Effector memory CD4-positive, alpha-beta T cell (primary cell): ENCODE measurements at places on chromosomes 5 and 9.

- no peak for DNase-seq
Measured at GRCh38 chr9:92725766-92726165, 38.9 kb downstream of the BICD2 start.

DNA sequence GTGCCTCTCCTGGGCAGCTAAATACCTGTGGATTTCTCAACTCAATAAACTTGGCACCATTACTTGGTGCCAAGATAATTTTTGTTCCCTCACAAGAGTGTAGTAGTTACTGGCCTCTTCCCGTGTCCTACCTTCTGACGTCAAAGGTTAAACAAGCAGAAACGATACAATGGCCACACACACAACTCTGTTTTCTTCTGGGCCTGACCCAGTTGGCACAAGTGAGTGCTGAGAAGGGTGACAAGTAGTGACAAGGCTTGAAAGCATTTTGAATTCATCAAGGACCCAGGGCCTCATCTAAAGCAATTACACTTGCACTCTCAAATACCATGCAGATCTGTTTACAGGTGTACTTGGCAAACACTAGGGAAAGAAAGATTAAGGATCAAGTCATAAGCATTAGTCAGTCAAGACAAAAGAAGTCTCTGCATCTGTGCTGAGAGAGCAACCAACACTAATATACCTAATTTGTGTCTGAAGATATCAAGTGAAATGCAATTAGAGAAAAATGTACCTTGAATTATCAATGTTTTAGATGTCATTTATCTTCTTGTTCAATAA lies 30.8 kb downstream of the RASEF start:
- no peak for DNase-seq

GRCh38 chr9:136004712-136005111 lies 43.5 kb upstream of the UBAC1 start:
- DNase-seq: no peak

GRCh38 chr5:178899289-178899688 lies 3.6 kb downstream of the ZFP2 start:
- no peak for DNase-seq

- no peak for DNase-seq
Measured at GRCh38 chr9:71857159-71857558, 53.8 kb downstream of the ABHD17B start.

GRCh38 chr9:120808931-120809330 lies 15.7 kb upstream of the FBXW2 start:
- no peak for DNase-seq

GRCh38 chr5:59800347-59800893 lies 93.1 kb downstream of the PDE4D start:
- DNase-seq: no peak

DNA sequence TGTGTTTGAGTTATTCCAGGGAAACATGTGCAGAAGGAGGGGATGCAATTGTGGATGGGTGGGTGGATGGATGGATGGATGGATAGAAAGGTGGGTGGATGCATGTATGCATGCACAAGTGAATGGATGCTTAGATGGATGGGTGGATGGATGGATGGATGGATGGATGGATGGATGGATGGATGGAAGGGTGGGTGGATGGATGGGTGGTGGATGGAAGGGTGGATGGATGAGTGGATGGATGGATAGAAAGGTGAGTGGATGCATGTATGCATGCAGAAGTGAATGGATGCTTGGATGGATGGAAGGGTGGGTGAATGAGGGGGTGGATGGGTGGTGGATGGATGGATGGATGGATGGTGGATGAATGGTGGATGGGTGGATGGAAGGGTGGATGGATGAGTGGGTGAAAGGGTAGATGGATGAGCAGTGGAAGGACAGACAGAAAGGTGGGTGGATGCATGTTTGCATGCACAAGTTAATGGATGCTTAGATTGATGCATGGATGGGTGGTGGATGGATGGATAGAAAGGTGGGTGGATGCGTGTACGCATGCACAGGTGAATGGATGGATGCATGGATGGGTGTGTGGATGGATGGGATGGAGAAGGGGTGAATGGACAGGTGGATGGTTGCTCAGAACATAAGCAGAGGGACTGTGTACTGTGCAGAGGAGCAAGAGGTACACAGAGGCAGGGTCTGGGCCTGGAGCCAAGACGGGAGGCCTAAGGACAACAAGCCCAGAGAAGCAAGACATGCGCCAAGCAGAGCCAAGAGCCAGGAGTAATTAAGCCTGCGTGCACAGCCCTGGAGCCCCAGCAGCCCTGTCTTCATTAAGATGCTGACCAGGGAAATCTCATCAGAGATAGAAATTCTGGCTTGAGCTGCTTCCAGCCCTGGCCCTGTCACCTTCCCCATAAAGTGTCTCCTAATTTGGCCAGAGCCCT lies 84.6 kb upstream of the PPP1R26 start:
- DNase-seq: no peak

DNA sequence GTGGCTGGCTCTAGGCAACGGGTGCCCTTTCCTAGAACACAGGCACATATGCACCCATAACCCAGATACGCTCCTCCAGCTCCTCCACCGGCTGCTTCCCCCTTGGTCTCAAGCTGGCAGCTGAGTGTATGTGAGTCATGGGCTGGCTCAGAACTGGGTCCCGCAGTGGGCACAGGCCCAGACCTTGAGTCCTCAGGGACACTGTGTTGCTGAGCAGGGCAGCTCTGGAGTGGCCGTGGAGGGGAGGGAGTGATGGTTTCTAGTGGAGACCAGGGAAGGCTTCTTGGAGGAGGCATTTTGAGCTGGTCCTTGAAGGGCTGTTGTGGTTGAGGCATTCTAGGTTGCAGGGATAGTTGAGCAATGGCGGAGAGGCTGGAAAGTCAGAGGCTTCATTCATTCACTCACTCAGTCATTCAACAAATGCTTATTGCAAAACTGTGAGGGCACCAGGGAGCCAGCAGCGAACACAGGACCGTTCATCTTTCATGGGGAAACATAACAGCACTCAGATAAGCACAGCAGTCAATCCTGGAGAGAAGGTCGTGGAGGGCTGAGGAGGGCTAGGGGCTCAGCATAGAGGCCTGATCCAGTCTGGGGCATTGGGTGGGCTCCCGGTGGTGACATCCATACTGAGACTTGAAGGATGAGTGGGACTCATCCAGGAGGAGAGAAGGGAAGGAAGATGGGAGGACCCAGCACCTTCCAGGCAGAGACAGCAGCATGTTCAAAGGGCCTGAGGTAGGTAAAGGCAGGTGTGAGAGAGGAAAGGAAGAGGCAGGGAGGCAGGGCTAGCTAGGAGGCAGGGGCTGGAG lies 2.4 kb downstream of the BBLN start:
- DNase-seq: no peak

DNA sequence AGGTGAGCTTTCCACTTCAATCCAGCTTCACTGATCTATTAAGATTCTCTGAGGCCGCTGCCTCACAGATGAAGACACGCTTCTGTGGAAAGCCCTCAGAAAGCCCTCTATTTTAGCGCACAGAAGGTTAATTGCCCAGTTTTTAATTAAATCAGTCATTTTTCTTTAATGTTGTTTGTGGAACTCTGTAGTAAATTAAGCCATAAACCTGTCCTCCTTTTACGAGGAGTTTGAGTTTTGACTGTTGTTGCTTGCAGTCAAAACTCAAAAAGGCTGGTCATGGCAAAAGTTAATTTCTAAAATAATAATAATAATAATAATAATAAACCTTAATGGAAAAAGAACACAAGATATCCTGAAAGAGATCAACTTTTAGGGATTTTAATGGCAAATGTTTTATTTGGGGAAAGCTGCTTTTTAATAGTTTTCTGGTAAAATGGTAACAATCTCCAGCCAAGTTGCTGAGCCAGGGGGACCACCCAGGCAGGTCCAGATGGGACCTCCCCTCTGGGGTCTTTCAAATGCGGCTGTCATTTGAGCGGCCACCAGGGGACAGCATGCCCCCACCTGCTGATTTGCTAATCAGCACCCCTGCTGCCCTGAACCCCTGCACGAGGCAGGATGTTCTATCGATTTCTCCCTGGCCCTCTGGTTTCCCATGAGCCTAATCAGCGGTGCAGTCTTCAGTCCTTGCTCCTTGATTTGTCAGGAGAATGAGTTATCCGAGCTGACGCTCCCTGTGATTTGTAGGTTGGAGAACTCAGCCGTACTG lies 247.2 kb downstream of the FSTL4 start:
- DNase-seq: no peak

DNA sequence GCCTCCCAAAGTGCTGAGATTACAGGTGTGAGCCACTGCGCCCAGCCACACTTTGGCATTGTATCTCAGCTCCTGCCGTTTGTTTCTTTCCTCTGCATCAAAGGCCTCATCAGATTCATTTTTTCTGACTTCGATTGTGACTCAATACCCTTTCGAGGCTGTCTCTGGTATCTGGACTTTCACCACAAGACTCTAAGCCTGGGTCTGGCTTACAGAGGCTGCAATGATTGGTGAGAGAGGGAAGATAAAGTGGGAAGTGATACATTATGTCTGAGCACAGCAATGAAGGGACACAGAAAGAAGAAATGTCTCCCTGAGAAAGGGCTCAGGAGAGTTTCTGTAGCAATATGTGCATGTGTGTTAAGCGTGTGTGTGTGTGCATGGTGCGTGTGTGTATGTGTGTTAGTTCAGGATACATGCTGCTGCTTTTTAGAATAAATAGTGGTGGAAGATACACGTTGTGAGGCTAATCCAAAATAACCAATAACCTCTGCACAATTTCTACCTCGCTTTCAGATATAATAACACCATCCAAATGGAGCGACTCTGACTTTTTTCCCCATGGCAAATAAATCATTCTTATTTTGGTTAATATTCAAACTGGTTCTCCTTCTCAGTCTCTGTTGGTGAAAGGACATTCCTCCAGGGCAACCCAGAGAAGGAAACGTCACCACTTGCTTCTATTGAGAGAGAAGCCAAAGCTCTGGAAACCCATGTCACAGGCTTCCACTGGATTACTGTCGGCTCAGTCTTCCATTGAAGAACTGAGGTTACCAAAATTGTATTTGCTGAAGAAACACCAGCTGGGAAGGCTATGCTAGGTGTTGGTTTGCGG lies 8.1 kb upstream of the DAB2 start:
- DNase-seq: no peak

GRCh38 chr9:14362175-14362574 lies 48.2 kb upstream of the NFIB start:
- no peak for DNase-seq

DNA sequence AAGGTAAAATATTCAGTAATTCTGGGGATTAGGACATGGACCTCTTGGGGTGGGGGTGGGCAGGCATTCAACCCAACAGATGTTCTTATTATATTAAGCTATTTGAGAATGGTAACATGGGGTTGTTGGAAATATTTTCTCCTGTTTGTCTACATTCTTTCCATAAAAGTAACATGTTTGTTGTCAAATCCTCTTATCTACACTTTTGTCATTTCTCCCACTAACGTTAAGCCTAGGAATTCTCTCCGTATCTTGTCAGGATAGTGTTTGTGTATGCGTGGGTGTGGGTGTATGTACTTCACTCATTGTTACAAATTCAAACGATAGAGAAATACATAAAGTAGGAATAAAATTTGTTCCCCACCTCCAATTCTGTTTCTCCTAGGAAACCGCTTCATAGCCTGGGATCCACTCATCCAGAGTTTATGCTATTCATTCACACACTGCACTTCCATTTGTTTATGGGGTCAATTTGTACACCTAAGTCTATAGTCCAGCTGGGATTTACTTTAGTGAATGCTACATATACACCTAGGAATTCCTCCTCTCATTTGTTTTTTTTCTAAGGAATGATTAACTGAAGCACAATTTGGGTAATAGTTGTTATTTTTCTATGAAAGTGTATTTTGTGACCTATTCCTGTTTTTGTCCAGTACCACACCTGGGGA lies 216.8 kb downstream of the DCP2 start:
- no peak for DNase-seq

- no peak for DNase-seq
Measured at GRCh38 chr5:65984098-65984885, 57.9 kb downstream of the ERBIN start.

DNA sequence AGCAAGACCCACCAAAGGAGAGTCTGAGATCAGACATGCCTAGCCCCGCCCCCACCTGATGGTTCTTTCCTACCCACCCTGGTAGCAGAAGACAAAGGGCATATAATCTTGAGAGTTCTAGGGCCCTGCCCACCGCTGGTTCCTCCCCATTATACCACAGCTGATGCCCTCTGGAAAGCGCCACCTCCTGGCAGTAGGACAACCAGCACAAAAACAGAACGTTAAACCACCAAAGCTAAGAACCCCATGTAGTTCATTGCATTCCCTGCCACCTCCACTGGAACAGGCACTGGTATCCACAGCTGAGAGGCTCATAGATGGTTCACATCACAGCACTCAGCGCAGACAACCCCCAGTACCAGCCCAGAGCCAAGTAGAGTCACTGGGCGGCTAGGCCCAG lies 81.2 kb upstream of the TRPC7 start:
- no peak for DNase-seq

- DNase-seq: no peak
Measured at GRCh38 chr5:57779383-57780223, 297.0 kb upstream of the ACTBL2 start.

DNA sequence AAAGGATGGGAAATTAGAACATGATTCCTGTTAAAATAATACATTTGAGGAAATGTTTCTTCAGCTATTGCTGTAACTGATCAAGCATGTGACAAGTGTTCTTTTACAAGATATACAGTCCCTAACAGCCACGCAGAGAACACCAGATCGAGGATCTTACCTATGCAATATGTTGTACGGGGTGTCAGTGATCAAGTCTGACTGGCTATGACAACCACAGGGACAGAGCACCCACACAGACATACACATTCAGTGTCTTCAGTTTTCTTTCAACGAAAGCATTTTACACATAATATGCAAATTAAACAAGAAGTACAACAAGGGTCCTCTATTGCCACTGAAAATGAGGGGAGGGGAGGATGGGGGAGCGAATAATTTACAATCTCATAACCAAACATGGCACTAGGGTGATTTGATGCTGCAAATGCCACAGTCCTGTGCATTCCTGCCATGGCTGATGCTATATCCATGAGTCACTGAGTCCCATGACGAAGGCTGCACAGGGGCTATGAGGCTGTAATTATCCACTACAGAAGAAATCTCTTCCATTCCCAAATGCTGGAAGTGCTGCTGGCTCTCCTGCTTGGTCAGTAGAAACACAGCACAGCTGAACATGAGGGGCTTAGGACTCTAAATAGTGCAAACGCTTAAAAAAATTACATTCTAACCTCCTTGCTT lies 118.2 kb downstream of the KLHL3 start:
- DNase-seq: no peak

DNA sequence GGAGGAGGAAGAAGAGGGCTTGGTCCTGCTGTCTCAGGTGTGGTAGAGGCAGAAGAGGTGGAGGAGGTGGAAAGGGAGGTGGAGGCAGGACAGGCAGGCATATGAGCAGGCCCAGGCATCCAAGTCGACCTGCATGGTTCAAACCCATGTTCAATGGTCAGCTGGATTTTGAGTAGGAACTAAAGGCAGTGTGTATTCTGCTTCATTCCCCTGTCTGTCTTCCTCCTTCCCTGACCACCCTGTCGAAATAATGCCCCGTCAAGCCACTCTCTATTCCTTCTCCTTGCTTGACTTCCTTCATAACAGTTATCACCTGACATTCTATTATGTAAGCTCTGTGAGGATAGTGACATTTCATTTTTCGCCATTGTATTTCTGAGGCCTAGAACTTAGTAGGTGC lies 34.8 kb downstream of the ATP6V0E1 start:
- no peak for DNase-seq

- no peak for DNase-seq
Measured at GRCh38 chr5:88610586-88610985, 272.4 kb downstream of the MEF2C start.

GRCh38 chr9:77872863-77873262 lies 158.7 kb downstream of the GNAQ start:
- no peak for DNase-seq

GRCh38 chr5:126808521-126808988 lies 31.6 kb downstream of the LMNB1 start:
- no peak for DNase-seq

- no peak for DNase-seq
Measured at GRCh38 chr5:126419102-126419501, 4.1 kb upstream of the GRAMD2B start.
